H54 (cell line): ENCODE measurements at places on chromosomes 3 and 15.

GRCh38 chr15:92123962-92124656 is 269.6 kb upstream of the ST8SIA2 start:
- DNase-seq: no peak

- no peak for DNase-seq
These were observed 163.2 kb downstream of the WNT7A start for GRCh38 chr3:13716540-13717221.

- DNase-seq: no peak
These were observed 10.4 kb downstream of the SLITRK3 start for GRCh38 chr3:165185707-165186327.

DNA sequence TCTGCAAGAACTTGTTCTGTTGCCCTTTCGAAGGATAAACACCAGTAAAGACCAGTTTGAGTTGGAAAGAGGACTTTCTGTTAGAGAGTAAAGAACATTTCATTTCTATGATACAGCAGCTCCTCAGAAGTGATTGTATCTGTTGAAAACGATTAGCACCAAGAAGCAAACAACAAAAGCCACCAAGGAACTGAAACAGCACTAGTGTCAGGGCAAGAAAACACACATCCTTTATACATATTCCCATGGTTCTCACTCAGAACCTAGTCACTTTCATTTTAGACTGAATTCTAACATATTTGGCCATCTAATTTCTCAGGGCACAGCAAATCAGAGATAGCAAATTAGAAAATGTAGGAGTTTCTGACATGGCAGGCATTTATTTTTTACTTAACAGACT is 116.1 kb downstream of the ATP1B3 start:
- DNase-seq: no peak

DNA sequence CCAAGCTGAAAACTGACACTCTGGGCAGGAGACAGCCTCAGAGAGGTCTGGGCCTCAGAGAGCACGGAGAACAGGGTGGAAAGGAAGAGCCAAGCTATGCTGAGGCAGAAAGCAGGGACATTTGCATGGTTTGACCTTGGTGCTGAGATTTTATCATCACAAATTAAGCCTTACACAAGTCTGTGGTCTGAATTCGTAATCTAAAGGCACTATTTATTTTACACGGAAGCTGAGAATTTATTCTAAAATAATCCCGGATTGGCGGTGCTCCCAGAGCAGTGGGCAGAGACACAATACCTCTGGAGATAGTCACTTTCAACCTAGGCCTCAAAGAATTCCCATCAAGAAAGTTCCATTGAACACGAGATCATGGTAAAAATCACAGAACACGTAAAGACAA is 47.5 kb downstream of the CFAP92 start:
- no peak for DNase-seq
